ENCODE measurements at places on chromosomes 4 and X. TPM values are rescaled to one million over a fixed set of nuclear protein-coding genes. Genes with fewer than 3 reads are reported as not detected.
A peak's percentile ranks its signal among the peaks of the same experiment; 100 is the strongest.

HMGN5 gene
- 18.9 TPM for polyA plus RNA-seq

GPR82 gene
- 0.81 TPM for polyA plus RNA-seq

COL4A6 gene
- 2.5 TPM for polyA plus RNA-seq

DNA sequence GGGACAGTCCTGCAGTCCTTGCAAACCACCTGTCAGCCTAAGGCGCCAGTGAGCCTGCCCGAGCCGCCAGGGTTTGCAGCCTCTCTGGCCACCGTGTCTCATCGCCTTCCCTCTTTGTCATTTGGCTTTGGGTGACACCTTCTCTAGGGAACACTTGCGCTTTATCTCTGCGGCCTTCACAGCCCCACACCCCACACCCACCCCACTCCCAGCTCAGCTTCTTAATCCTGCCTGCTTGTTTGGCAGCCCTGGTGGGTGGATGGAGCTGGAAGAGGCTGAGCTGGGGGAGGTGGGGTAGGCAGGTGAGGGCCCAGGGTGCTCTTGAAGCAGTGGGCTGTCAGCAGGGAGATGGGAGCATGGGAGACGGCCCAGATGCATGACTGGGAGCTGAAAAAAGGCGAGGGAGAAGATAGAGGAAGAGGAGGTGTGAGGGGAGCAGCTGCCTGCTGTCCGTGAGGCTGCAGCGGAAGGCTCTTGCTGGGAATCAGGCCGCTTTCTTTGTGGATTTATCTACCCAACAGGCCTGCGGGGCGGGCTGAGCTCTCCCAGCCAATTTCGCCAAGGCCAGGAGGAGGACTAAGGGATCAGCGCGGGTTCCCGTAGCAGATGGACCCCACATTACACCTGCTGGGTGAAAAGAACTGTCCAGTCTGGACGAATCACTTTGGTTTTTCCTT, 97.5 kb upstream of the STOX2 start:
- DNase-seq: no peak
- H3K4me1 ChIP-seq: no peaks in the 10 kb centered on the region
- no peaks in the 10 kb centered on the region for H3K36me3 ChIP-seq
- H3K27me3 ChIP-seq: no peaks in the 10 kb centered on the region
- peak overlapping the region; percentile 27 for H3K27ac ChIP-seq

CD38 gene
- 2.7 TPM for polyA plus RNA-seq

- H3K4me3 ChIP-seq: no peak overlapping the region
- H3K27ac ChIP-seq: no peak overlapping the region
- H3K27me3 ChIP-seq: no peaks in the 10 kb centered on the region
- no peaks in the 10 kb centered on the region for H3K4me1 ChIP-seq
- no peaks in the 10 kb centered on the region for H3K36me3 ChIP-seq
These were observed 139.2 kb downstream of the HDX start for GRCh38 chrX:84363051-84363450.

DNA sequence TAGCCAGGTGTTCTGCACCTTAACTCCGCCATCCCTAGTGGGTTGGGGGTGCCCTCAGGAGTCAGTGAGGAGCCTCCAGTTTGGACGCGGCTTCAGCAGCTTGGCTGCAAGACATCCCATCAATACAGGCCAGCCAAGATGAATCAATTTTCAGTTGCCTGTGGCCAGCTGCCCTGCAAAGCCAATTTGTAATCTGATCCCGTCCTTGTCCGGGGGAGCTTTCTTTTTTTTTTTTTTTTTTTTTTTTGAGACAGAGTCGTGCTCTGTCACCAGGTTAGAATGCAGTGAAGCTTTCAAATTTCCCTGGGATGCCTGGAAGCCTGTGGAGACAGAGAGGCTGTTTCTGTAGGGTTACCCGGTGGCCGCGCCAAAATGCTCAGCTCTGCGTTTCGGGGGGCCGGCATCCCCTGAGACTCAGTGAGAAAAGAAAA, 192.5 kb downstream of the ASMT start:
- DNase-seq: no peak
- H3K4me1 ChIP-seq: no peaks in the 10 kb centered on the region
- no peak overlapping the region for H3K27ac ChIP-seq
- no peaks in the 10 kb centered on the region for H3K36me3 ChIP-seq

DNA sequence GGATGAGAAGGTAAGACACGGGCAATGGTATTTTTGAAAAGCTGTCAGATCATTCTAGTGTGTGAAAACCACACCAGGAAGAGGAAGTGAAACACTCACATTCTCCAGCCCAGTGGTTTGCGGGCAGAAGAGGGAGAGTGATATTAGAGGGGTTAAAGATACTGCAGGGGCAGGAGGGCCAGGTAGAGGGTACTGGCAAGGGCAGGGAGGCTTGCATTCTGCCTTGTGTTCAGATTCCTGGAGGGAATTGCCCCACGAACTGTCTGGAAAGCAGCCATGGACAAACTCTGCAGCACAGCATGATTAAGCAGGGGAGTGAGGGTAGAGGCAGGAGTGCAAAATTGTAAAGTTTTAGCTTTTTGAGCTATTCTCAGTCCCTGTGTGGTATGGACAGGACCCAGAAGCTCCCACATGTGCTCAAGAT, 30.9 kb downstream of the NIPAL1 start:
- peaks cover 2% of the 10 kb centered on the region for H3K27me3 ChIP-seq
- no peak for DNase-seq
- H3K4me1 ChIP-seq: peaks cover 9% of the 10 kb centered on the region
- no peak overlapping the region for H3K27ac ChIP-seq

GPR119 gene
- 0.07 TPM for polyA plus RNA-seq

- H3K4me3 ChIP-seq: no peak overlapping the region
- no peak for DNase-seq
- H3K27ac ChIP-seq: no peak overlapping the region
- no peaks in the 10 kb centered on the region for H3K27me3 ChIP-seq
These were observed 28.8 kb upstream of the ALB start for GRCh38 chr4:73375328-73375741.

- H3K4me1 ChIP-seq: no peaks in the 10 kb centered on the region
- DNase-seq: no peak
- H3K36me3 ChIP-seq: peaks cover 17% of the 10 kb centered on the region
- no peak overlapping the region for H3K4me3 ChIP-seq
- no peaks in the 10 kb centered on the region for H3K27me3 ChIP-seq
These were observed 28.7 kb downstream of the RAB28 start for GRCh38 chr4:13455411-13455810.

ART3 gene
- polyA plus RNA-seq: 0.60 TPM

GRCh38 chrX:23503835-23504539, 163.3 kb upstream of the PRDX4 start:
- no peak overlapping the region for H3K27ac ChIP-seq
- no peaks in the 10 kb centered on the region for H3K27me3 ChIP-seq
- no peaks in the 10 kb centered on the region for H3K4me1 ChIP-seq

- no peaks in the 10 kb centered on the region for H3K4me1 ChIP-seq
- H3K36me3 ChIP-seq: no peaks in the 10 kb centered on the region
- H3K27me3 ChIP-seq: no peaks in the 10 kb centered on the region
- no peak overlapping the region for H3K4me3 ChIP-seq
- H3K27ac ChIP-seq: no peak overlapping the region
These were observed 201.6 kb downstream of the QDPR start for GRCh38 chr4:17310269-17310652.

TET2 gene
- polyA plus RNA-seq: 5.4 TPM

GRCh38 chrX:13085526-13085925, 41.1 kb upstream of the FAM9C start:
- no peak overlapping the region for H3K4me3 ChIP-seq
- no peaks in the 10 kb centered on the region for H3K4me1 ChIP-seq
- no peaks in the 10 kb centered on the region for H3K27me3 ChIP-seq

DNA sequence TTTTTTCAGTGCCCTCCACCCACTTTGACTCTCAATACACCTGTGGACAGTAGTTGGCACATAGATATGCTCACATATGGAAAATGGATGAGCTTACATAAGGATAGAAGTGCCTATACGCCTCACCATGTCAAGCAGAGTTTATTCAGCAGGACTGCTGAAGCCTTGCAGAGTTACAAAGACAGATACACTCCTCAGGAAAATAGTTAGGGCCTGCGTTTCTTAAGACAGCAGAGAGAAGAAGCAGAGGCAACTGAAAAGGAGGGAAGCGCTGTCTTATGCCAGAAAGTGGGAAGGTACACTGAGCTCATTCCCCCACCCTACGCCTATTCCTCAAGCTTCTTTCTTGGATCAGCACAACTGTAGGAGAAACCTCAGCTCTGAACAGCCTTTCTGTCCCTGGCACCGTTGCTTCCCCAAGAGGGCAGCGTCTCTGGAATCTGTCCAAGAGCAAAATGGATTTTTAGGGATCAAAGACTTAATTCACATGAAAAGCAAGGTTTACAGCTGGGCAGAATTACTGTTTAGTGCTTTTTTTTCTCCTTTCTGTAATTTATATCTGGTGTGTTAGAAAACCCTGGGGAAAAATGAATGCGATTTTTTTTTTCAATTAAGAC, 37.3 kb upstream of the MBTPS2 start:
- H3K36me3 ChIP-seq: no peaks in the 10 kb centered on the region
- no peak for DNase-seq
- no peaks in the 10 kb centered on the region for H3K27me3 ChIP-seq
- no peaks in the 10 kb centered on the region for H3K4me1 ChIP-seq
- H3K27ac ChIP-seq: peak overlapping the region; percentile 4

DNA sequence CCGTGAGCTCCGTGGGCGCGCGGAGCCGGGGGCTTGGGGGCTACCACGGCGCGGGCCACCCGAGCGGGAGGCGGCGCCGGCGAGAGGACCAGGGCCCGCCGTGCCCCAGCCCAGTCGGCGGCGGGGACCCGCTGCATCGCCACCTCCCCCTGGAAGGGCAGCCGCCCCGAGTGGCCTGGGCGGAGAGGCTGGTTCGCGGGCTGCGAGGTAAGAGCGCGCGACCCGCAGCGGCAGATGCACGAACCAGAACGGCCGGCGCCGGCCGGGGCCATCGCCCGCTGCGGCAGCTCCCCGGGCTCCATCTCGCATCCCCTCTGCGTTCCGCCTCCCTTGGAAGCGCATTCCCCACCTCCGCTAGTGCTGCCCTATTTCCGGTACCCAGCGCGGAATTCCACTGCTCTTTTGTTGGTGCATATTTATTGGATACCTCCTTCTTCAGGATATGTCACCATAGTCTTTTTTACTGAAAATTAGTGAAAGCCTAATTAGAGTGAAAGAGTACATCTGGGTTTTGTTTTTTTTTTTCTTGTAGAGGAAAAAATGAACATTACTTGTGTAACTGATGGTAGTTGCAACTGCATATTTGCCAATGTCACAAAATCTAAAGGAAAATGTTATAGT, 797 bp downstream of the PKD2 start:
- H3K36me3 ChIP-seq: no peaks in the 10 kb centered on the region
- H3K4me1 ChIP-seq: no peaks in the 10 kb centered on the region
- peak; percentile 38 for DNase-seq
- no peak overlapping the region for H3K27ac ChIP-seq
- H3K4me3 ChIP-seq: peak overlapping the region; percentile 48

DNA sequence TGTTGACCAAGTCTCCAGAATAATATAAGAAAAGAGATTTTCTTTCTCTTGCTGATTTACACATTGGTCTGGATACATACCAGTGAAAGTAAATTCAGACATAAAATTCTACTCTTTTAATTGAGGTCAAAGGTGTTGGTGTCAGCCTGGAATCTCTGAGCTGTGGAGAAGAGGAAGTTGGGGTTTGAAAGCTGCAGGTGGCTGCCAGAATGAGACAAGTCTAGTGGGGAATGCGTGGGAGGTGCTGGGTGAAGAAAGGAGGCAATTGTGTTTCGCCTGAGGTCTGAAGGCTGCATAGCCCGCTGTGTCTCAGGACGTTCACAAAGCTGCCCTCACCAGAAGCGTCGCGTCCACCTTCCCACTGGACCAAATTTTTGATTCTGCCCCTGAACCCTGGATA, 31.2 kb downstream of the PHEX start:
- no peak overlapping the region for H3K27ac ChIP-seq
- no peak overlapping the region for H3K4me3 ChIP-seq
- peak; percentile 34 for DNase-seq
- no peaks in the 10 kb centered on the region for H3K36me3 ChIP-seq
- H3K27me3 ChIP-seq: no peaks in the 10 kb centered on the region
- H3K4me1 ChIP-seq: no peaks in the 10 kb centered on the region

- no peak overlapping the region for H3K4me3 ChIP-seq
- no peaks in the 10 kb centered on the region for H3K27me3 ChIP-seq
- DNase-seq: no peak
- H3K27ac ChIP-seq: no peak overlapping the region
- no peaks in the 10 kb centered on the region for H3K36me3 ChIP-seq
These were observed 1.1 kb upstream of the SEPTIN6 start for GRCh38 chrX:119693996-119694451.

PITX2 gene
- polyA plus RNA-seq: 34.3 TPM

DNA sequence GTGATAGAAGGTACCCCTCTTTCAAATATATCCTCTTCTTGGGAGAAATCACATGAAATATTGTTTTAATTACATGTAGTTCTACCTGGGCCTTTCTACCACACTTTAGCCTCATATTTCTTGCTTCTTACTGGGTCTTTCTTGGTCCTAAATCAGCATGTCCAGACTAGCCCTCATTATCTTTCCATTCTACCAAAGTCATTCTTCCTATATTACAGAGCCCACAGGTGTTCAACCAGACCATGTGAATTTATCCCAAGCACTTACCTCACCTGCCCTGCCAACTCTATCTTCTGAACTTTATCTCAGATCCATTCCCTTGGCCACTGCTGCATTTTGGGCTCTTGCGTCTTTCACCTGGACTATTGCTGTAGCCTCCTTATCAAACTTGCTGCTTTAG, 11.8 kb upstream of the SOWAHB start:
- H3K27ac ChIP-seq: no peak overlapping the region
- peaks cover 14% of the 10 kb centered on the region for H3K27me3 ChIP-seq
- no peak for DNase-seq
- no peaks in the 10 kb centered on the region for H3K36me3 ChIP-seq
- H3K4me3 ChIP-seq: no peak overlapping the region
- no peaks in the 10 kb centered on the region for H3K4me1 ChIP-seq

DNA sequence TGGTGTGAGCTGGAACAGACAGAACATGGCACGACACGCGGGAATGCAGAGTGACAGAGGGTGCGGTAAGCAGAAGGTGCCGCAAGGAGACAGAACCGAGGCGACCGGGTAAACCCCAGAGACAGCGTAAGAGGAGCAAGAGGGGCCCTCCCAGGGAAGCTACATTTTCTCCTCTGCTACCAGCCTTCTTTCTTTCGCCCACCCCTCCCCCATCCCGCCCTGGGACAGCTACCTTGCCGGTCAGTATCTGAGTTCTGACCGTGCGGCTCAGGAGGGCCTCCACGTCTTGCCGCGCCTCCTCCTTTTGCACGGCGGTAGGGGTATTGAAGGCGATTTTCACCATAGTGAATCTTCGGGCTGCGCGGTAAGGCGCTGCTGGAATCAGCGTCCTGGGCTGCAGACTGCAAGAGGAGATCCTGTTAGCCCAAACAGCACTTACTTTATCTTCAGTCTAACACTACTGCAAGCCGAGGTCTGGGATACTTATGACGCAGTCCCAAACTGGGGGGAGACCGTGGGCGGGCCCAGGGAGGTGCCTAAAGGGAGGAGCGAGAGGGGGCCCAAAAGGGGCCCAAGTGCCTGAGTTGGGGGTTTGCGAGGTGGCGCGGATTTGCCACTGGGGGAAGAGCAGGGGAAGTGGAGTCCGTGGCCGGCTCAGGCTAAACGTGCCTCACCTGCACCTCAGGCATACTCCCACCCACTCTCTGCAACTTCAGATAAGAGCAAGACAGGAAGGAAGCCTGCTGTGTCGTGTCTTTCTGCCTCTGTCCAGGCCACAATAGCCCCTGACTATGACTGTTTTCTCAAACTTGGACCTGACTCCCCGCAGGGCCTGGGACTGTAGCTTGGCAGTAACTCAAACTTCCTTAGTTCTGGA, at the start of gene ITM2A:
TSS of gene ITM2A (minus strand) at position 462 of the 877 bp plus-strand sequence. CDS start at position 343, 119 bp downstream.
- peak; percentile 18 for DNase-seq
- H3K4me1 ChIP-seq: no peaks in the 10 kb centered on the region
- no peaks in the 10 kb centered on the region for H3K27me3 ChIP-seq

GRCh38 chrX:134679644-134680043, 21.4 kb upstream of the PLAC1 start:
- no peak for DNase-seq
- no peaks in the 10 kb centered on the region for H3K27me3 ChIP-seq
- H3K4me1 ChIP-seq: no peaks in the 10 kb centered on the region
- H3K4me3 ChIP-seq: no peak overlapping the region
- H3K36me3 ChIP-seq: no peaks in the 10 kb centered on the region
- no peak overlapping the region for H3K27ac ChIP-seq

PDLIM5 gene
- polyA plus RNA-seq: 26.6 TPM

Measured in small intestine (tissue), 16 donors.